Epithelial cell of esophagus (primary cell): ENCODE measurements at places on chromosomes 12 and 14.

DNA sequence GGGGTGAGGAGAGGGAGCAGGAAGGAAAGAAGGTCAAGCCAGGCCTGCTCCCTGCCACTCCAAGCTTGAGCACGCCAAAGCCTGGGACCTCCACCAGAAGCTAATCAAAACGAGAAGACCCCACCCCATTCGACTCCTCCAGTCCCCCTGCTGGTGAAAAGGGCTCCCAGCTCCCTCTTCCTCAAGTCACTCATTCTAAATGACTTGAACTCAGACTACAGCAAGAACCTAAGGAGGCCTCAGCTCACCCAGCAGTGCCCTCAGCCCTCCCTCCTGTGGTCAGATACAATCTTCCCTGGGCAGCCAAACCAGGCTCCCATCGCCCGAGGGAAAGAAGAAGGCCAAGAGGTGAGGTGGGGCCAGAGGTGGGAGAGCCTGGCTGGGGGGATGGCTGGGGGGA, 17.4 kb downstream of the HDAC7 start:
- DNase-seq = no peak

DNA sequence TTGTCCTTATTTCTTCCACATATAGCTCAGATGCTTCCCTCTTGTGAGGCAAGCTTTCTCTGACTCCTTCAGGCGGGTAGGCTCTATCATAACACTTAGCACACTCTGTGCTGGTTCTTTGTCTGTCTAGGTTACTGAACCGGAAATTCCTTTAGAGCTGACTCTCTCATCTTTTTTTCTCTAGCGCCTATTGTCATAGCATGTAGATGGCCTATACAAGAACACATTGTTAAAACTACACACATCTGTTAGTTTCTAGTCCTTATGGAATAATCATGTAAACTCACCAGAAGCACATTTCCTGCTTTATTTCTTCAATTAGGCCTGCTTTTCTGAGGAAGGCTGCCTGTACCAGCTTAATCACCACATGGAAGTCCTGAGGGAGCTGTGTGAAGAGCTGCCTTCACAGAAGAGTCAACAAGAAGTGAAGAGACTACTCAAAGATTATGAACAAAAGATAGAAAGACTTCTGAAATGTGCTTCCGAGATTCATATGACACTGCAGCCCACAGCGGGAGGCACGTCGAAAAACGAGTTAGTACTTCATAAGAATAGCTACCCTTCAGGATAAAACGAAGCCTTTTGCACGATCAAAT, 143.9 kb downstream of the SYNE2 start:
- DNase-seq = peak; percentile 64

- DNase-seq = no peak
Observed at GRCh38 chr14:62006116-62006731, 244.0 kb downstream of the SNAPC1 start.

- DNase-seq = peak; percentile 58
Observed at GRCh38 chr12:23139026-23139425, 514.1 kb downstream of the ETNK1 start.

DNA sequence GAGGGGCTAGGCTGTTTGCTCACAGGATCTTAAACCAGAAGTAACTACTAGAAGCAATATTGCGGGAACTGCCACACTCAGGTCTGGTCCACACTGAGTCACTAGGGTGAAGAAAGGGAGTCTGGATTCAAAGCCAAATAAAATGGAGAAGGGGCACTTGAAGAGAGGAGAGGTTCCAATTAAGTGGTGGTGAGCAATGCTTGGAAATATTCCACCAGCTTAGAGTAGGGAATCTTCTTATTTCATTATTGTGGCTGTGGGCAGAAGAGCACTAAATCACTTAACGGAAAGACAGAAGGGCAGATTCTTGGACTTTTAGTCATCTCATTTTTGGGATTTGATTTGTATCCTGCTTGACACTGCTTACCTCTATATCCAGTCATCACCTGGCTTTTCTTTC, 48.6 kb upstream of the PPP1R12A start:
- peak; percentile 16 for DNase-seq

GRCh38 chr12:38983117-38983571, 77.8 kb upstream of the CPNE8 start:
- DNase-seq = no peak

- DNase-seq = no peak
Observed at GRCh38 chr14:106459971-106460730, 933.8 kb downstream of the TMEM121 start.

GRCh38 chr14:97724265-97724731, 927.1 kb downstream of the VRK1 start:
- peak; percentile 7 for DNase-seq

- DNase-seq = no peak
Observed at GRCh38 chr14:74950795-74951442, 4.5 kb downstream of the PGF start.

- peak; percentile 69 for DNase-seq
Observed at GRCh38 chr14:75234173-75235115, 44.2 kb upstream of the FOS start.

DNA sequence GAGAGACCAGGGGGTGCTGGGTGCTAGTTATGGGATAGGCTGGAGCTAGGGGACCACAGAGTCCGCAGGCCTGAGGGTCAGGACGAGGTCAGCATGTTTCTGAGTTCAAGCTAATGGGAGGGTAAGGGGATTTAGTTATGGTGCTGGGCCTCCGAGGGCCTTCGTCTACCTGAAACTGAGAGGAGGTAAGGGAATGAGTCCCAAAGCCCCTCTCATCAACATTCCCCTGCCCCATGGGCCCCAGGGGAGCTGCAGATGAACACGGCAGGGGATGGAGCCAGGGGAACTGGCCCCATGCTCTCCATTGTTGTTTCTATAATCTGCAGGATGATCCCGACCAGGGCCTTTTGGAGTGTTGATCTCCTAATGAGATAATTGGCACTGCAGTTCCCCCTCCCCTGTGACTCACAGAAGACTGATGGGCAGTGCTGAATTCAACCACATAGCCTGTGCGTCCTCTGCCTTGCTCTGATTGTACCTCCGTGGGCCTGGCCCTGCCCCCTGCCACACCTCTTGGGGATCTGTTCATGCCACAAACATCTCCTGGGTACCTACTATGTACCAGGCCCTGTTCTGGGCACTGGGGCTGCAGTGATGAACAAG, 21.4 kb downstream of the FAIM2 start:
- peak; percentile 27 for DNase-seq

DNA sequence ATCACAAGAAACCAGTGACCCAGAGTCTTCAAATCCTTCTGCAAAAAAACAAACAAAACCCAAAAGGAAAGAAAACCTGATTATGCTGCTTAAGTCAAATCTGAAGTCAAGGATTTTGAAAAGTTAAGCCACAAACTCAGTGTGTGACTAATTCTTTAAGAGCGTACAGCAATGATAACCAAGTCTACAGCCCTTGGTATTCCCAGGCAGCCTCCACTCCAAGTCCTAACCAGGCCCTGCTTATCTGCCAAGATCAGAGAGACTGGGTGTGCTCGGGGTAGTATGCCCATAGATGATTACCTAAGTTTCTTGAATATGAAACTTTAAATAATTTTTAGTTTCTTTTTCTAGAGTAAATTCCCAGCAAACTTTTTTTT, 13.1 kb downstream of the PGAM5 start:
- no peak for DNase-seq

GRCh38 chr12:72464471-72464870, 192.3 kb downstream of the TRHDE start:
- no peak for DNase-seq

- DNase-seq = no peak
Observed at GRCh38 chr12:33222357-33222756, 217.3 kb downstream of the SYT10 start.

DNA sequence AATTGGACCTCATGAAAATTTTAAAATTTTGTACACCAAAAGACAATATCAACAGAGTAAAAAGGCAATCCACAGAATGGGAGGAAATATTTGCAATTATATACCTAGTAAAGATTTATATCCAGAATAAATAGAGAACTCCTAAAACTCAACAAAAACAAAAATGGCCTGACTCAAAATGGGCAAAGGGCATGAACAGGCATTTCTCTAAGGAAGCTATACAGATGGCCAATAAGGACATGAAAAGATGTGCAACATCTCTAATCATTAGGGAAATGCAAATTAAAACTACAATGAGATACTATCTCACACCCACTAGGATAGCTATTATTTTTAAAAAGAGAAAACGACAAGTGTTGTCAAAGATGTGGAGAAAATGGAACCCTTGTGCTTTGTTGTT, 10.9 kb upstream of the APOF start:
- no peak for DNase-seq

DNA sequence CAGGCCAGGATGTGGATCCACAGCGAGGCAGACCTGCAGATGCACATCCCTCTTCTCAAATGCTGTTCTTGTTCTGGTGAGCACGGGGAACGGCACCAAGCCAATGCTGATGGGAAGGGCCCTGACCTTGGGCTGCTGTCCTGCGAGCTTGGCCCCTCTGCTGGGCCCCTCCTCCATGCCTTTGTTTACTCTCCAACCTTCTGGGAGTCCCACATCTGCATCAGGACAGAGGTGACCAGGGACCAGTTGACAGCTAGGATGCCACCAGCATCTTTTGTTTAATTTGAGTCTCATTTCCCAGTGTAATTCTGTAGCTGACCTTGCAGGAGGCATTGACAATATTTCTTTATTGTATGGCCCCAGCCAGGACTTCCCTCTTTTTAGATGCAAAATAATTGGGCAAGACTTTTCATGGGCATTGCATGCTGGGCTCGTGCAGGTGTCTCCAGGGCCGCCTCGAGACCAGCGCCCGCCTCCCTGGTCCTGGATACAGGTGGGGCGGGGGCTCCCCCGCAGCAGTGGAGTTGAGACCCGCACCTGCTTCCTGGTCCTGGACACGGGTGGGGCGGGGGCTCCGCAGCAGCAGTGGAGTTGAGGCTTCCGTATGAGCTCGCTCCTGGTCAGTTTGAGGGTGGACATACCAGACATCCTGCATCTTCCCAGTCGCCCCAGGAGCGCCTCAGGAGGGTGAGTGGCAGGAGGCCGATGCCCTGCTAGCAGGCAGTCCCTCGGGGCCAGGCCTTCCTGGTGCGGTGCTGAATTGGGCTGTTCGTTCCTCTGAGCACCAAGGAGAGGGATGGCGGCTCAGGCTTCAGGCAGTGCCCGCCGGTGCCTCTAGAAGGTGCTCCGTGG, 11.4 kb downstream of the PACS2 start:
- DNase-seq = no peak

DNA sequence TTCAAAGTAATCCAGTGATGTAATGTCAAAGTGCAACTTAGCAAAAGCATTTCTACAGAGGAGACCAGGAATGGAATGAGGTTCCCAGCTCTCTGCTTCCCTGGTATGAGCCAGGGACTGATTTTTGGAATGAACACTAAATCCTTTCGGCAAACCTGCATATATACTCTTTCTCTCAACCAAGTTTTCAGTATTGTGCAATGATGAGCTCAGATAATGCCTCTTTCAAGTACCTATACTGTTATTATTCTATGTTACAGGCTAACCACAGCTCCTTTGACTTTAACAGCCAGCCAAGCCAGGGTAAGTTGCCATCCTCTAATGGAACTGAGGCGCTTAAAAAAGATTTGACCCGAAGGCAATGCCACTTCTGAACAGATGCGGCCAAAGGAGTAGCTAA, 104.9 kb upstream of the FSCB start:
- DNase-seq = no peak
